ENCODE measurements at places on chromosomes 4 and X.

GRCh38 chr4:113504422-113504821 lies 257.1 kb downstream of the CAMK2D start:
- DNase-seq, result no peak

GRCh38 chr4:41620594-41621256 lies 82.8 kb downstream of the LIMCH1 start:
- no peak for DNase-seq

DNA sequence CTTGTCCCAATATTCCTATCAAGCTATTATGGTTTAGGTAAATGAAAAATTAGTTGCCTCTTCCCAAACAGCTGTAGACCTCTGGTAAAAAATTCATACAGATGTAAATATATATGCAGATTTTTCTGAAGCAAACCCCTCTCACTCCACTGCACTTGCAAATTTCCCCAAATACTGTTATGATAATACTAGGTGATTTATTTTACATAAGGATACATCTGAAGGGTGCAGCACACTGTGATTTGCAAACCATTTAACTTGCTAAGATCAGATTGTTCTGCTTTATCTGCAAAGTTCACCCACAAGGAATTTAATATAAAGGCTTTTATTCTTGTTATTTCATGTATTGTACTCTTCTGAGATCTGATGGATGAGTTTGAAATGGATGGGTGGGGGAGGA lies 177.0 kb downstream of the GPAT3 start:
- no peak for DNase-seq

DNA sequence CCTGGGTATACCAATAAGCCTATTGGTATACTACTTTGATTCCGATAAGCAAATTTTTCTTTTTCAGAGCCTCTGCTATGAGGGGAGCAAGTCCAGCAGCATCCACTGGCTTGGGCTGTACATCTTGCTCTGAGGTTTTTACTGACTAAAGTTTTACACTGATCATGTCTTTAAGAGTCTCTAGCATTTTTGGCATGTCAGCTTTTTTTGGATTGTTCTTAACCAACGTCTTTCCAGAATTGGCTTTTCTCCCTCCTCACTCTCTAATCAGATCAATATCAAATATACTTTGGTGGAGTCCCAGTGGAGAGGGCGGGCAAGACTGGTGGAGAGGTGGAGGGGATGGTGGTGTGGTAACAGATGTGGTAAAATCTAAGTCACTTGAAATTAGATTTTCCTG lies 196.8 kb downstream of the HEPH start:
- no peak for DNase-seq

Data from stimulated activated CD4-positive, alpha-beta T cell treated with anti-CD3 and anti-CD28 coated beads, Interleukin-1b, Interleukin-23, amount 100 ng/mL, for 4 hours (primary cell).